ENCODE measurements at places on chromosomes 7 and 10.

GRCh38 chr10:81680359-81680758, 194.6 kb upstream of the NRG3 start:
- DNase-seq = no peak

DNA sequence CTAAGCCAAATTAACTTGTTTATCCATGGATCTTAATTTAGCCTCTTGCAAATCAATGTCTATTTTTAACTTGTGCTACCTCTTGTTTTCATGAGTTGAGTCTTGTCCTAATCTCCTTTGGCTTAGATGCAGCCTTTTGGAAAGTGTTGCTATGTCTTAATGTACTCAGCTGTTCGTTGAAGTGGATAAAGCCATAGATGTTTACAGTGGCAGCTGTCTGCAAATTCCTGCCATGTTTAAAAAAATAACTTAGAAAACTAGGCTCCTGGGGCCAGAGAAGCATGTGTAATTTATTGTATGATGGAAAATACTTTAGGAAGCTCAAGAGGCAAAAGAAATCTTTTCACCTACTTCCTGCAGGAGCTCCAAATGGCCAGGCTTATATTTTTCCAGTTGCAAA, 253.1 kb upstream of the RHOBTB1 start:
- DNase-seq = no peak

DNA sequence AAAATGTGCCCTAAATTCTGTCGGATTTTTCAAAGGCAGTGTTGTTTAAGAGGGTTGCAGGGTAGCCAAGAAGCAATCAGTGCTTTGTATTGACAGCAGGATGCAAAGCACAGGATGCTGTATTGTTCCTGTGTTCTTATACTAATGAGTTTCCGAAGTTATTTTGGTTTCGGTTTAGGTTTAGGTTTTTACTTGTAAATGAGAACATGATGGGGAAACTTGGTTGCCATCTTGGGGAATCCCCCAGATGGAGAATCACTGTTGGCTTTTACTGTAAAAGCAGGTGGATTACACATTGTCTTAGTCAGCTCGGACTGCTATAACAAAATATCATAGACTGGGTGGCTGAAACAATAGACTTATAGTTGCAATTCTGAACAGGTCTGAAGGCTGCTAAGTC, 72.1 kb downstream of the INHBA start:
- DNase-seq = no peak

- DNase-seq = no peak
Observed at GRCh38 chr7:158000160-158000559, 587.5 kb downstream of the PTPRN2 start.

DNA sequence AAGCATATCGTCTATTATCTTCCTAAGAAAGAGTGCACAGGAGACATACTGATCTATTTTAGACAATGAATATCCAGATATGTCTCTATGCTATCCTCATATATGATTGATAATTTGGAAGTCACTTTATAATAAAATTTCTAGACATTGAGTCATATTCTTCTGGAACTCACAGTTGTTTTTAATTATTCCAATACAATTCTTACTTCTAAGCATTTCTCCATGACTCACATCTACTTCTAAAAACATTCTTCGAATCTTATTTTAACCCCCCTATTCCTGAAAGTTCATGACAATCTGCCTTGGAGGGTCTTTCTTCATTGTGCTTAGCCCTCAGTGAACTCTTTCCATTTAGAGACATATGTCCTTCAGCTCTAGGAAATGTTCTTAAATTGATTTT, 368.1 kb downstream of the MDFIC start:
- DNase-seq = no peak

DNA sequence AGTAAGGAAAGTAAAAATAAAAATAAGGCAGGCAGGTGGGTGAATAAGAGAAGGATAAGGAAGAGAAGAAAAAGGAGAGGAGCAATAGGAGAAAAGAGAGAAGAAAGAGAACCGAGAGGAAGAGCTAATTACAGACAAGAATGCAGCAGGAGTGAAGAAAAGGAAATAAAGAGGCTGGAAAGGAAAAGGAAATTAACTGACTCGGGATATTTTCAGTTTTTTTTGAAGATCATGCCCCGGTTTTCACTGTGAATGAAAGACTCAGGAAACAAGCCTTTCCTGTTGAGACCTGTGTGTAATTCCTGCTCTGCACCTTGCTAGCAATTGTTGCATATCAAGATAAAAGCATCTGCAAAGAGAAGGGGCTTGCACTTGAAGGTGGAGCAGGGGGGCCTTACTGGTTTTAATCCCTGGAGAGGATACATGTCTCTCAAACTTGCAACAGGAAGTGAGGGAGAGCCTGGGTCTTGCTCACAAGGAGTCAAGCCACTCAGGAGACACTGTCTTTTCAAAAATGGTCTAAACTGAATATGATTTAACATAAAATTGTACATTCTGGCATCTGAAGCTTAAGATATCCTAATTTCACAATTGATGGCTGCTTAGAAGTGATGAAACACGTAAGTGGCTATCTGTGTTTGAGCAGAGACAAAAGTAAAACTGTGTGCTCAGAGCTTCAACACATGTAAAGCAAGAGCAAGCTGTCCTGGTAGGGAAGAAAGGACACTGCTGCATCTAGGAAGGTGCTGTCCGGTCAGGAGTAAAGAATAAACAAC, 157.6 kb downstream of the FAM107B start:
- DNase-seq = no peak

GRCh38 chr10:117461766-117462423, 80.7 kb upstream of the EMX2 start:
- DNase-seq = no peak

GRCh38 chr10:21673668-21674067, 139.6 kb downstream of the MLLT10 start:
- DNase-seq = no peak

GRCh38 chr7:73642834-73643233, 18.5 kb upstream of the MLXIPL start:
- DNase-seq = no peak

GRCh38 chr7:2202901-2203765, 29.6 kb downstream of the MAD1L1 start:
- peak; percentile 17 for DNase-seq

DNA sequence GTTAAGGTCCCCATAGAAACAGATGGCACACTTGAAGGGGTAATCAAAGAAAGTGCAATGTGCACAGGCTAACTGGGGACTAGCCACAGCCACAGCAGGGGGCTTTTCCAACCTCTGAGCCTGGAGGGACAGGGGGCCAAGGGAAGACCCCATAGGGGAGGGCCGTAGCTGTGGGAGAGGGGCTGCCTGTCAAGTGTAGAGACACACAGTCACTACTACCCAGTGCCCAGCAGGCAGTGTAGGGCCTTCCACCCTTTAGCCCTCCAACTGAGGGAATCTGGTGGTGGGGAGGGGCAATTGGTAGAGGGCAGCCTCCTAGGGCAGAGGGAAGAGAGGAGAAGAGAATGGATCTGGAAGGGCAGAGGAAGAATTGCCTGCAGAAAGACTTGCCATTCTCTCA, 54.6 kb downstream of the CREB5 start:
- DNase-seq = no peak

DNA sequence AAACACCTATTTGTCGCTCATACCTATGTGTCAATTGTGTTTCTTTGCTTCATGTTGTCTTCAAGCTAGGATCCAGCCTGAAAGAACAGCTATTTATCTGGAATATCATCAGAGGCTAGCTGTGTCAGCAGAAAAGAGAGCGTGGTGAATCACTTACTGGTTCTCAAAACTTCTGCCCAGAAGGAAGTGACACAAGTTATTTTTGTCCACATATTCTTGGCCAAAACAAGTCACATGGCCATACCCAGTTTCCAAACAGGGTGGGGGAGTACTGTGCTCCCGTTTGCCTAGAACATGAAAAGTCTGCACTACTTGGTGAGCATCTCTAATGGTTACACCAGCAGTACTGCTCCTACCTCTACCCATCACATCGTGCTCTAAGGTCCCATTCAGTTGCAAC, 160.9 kb upstream of the CSTF2T start:
- peak; percentile 46 for DNase-seq

DNA sequence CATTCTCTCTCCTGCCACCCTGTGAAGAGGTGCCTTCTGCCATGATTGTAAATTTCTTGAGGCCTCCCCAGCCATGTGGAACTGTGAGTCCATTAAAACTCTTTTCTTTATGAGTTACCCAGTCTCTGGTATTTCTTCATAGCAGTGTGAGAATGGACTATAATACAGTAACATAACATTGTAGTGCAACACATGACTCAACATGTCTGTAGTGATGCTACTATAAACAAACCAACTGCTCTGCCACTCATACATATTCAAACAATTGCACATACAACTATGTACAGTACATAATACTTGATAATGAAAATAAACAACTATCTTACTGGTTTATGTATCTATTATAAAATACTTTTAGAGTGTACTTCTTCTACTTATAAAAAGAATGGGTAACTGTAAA, 7.1 kb downstream of the ATOH7 start:
- no peak for DNase-seq

DNA sequence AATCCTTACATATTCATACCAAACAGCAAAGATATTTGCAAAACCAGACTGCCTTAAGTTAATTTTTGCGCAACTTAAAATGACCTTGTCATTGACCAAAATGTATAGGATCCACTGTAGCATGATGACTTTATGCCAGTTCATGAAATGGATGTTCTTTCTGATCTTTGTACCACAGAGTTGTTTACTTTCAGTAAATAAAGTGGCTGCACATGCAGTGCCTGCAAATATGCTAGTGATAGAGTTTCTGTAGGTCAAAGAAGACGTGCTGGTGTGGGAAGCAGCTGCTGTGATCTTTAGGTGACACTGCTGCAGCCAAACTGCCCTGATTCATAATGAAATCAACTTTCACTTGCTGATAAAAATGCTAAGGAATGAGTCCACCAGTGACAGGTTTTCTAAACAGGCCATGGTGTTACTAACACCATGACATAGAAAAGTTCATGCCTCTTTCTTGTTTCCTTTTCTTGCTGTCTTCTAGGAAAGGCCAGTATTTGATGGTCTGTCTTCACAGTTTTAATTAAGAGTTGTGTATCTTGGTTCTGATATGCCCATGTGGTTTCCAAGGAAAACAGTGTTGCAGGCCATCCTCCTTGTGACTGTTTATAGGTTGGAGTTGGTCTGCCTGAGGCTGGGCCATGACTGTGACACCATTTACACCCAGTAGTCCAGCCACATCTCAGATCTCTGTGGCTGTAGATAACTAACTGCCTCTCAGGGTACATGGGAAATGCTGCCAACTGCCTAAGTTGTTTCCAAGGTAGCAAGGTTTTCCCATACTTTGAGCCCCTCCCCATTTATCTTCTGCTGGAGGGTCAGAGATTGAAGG, 62.5 kb downstream of the INSYN2A start:
- no peak for DNase-seq

DNA sequence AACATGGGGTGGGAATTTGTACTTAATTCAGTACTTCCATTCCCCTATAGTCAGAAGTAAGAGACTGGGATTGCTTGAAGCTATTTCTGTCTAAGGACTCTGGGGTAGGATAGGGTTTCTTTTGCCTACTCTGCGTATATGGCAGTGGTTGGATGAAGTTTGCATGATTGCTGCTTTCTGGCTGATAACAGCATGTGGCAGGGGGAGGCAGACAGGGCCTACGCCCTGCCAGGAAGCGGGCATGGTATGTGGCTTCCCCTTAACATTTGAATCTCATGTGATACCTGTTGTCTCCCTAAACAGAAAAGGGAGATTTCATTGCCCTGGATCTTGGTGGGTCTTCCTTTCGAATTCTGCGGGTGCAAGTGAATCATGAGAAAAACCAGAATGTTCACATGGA, 57.1 kb downstream of the TACR2 start:
- no peak for DNase-seq

Data from putamen (tissue), 1 donor.